ENCODE measurements at places on chromosomes 6 and 20. TPM values are rescaled to one million over a fixed set of nuclear protein-coding genes. Genes with fewer than 3 reads are reported as not detected.
A peak's percentile ranks its signal among the peaks of the same experiment; 100 is the strongest.

DNA sequence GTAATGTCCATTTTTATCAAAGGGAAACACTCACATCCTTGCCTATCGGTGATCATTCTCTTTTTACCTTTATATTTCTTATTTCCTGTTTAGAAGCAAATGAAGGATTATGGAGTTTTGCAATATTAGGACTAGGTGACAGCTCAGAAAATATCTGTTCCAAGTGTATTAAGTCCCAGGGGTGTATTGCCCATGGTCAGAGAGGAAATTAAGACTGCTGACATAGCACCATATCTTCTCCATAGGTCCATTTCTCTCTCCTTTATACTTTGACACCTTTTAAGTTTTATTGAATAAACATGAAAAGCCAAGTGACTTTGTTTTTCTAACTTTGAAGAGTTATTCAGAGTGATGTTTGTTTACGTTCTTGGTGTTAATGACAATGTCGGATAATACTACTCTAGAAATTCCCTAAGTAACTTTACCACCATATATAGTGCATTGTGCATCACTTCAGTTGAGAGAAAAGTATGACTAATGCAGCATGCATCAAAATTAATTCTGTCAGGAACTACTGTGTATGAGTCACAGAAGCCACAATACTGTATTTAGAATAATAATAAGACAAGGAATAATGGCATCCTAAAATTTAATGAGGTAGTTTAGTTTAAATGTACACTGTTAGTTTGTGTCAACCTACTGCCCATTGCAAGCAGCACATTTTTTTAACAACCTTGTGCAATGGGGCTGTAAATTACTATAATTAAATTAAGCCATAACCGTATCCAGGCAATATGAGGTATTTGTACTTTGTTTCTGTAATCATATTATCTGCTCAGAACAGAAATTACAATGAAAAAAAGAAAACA, 474.4 kb upstream of the RNF217 start:
- no peak for DNase-seq
- no peaks in the 10 kb centered on the region for H3K27me3 ChIP-seq
- no peaks in the 10 kb centered on the region for H3K4me1 ChIP-seq
- H3K27ac ChIP-seq: no peak overlapping the region
- no peak overlapping the region for H3K4me3 ChIP-seq

- H3K27me3 ChIP-seq: no peaks in the 10 kb centered on the region
- DNase-seq: no peak
- H3K4me3 ChIP-seq: no peak overlapping the region
- H3K36me3 ChIP-seq: no peaks in the 10 kb centered on the region
Observed at GRCh38 chr6:134123666-134124208, 71.3 kb upstream of the SLC2A12 start.

SLC17A1 gene
- total RNA-seq: 0.52 TPM

- H3K4me1 ChIP-seq: no peaks in the 10 kb centered on the region
- DNase-seq: no peak
- H3K4me3 ChIP-seq: no peak overlapping the region
- no peaks in the 10 kb centered on the region for H3K36me3 ChIP-seq
- no peaks in the 10 kb centered on the region for H3K27me3 ChIP-seq
- no peak overlapping the region for H3K27ac ChIP-seq
Observed at GRCh38 chr6:116512111-116512559, 696 bp downstream of the CALHM5 start.

DNA sequence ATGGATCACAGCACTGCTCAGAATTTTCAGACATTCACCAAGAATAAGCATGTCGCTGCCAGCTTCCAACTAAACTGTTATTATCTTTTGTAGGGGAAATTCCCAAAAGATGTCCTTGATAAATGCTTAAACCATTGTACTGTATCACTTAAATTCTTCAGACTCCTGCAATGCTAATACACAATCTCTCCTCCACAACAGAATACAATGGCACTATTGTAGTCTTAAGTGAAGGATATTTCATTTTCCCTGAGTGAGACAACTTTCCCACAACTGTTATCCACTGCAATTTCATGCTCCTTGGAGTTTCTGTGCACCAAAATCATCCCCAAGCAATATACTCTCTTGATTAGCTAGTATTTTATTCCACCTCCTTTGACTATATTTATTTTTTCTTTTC, 189.7 kb downstream of the COL9A1 start:
- H3K27ac ChIP-seq: peak overlapping the region; percentile 27
- no peak for DNase-seq
- H3K36me3 ChIP-seq: peaks cover 5% of the 10 kb centered on the region
- H3K27me3 ChIP-seq: peaks cover 64% of the 10 kb centered on the region
- H3K4me1 ChIP-seq: peaks cover under 1% of the 10 kb centered on the region

DNA sequence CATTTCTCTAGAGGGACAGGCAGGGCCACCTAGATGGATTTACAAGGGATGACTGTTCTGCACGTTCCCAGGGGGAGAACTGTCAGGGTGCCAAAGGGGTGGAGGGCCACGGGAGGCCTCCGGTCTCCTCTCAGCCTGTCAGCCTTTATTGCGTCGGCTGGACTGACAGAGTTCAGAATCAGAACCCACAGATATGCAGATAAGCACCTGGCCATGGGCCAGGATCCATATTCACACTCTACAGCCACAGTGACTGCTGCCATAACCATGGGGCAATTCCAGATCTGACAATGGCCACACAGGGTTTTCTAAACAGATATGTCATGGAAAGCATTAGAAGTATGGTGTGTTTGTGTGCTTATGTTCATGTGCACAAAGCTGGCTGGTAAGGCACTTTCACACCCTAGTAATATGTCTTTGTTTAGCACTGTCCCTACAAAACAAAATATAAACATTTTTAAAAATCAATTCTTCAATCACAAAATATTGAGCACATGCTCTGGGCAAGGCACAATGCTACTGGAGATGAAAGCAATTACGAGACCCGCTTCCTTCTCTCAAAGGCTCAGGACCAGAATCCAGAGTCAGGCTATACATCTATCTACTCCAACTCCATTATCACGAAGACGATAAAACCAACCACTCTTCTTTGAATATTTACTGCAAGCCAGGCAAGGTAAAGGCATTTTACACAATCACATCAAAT, 29.1 kb downstream of the TRAM2 start:
- H3K36me3 ChIP-seq: peaks cover 8% of the 10 kb centered on the region
- DNase-seq: no peak
- no peaks in the 10 kb centered on the region for H3K27me3 ChIP-seq
- peaks cover 46% of the 10 kb centered on the region for H3K4me1 ChIP-seq

GRCh38 chr6:161422710-161423680, 149.1 kb upstream of the AGPAT4 start:
- peaks cover 13% of the 10 kb centered on the region for H3K27me3 ChIP-seq
- H3K27ac ChIP-seq: no peak overlapping the region
- DNase-seq: no peak
- H3K36me3 ChIP-seq: peaks cover 2% of the 10 kb centered on the region

GRCh38 chr6:99501762-99502161, 13.5 kb downstream of the USP45 start:
- DNase-seq: no peak
- no peak overlapping the region for H3K4me3 ChIP-seq
- peaks cover 14% of the 10 kb centered on the region for H3K36me3 ChIP-seq
- H3K27ac ChIP-seq: no peak overlapping the region
- H3K4me1 ChIP-seq: peaks cover 15% of the 10 kb centered on the region
- H3K27me3 ChIP-seq: no peaks in the 10 kb centered on the region

GRCh38 chr6:168533414-168533813, 92.4 kb downstream of the SMOC2 start:
- H3K27me3 ChIP-seq: peaks cover 22% of the 10 kb centered on the region
- no peak for DNase-seq
- no peak overlapping the region for H3K4me3 ChIP-seq
- no peak overlapping the region for H3K27ac ChIP-seq

EYA4 gene
- total RNA-seq: not detected

DNA sequence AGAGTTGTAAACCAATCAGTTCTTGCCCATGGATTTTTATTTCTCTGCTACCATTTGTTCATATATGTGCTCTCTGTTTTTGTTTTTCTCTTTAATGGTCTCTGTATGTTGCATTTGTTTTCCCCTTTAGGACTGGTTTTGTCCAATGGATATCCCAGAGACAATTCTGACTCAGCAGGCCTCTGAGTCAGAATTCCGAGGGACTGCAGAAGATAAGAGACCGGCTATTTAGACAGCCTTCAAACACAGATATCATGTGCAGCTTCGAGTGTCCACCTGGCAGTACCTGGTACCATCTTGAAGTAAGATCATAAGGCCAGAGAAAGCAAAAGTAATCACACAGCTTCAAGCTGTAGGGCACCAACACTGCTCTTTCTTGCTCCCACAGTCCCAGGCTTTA, 125.5 kb downstream of the ELOVL4 start:
- DNase-seq: no peak
- H3K4me1 ChIP-seq: no peaks in the 10 kb centered on the region
- H3K27ac ChIP-seq: no peak overlapping the region
- H3K4me3 ChIP-seq: no peak overlapping the region

RIN2 gene
- 1.0 TPM for total RNA-seq

- peaks cover 10% of the 10 kb centered on the region for H3K36me3 ChIP-seq
- peaks cover 7% of the 10 kb centered on the region for H3K4me1 ChIP-seq
- H3K27me3 ChIP-seq: peaks cover 48% of the 10 kb centered on the region
- no peak overlapping the region for H3K4me3 ChIP-seq
Observed at GRCh38 chr20:17909869-17910321, 58.7 kb downstream of the SNX5 start.

DNA sequence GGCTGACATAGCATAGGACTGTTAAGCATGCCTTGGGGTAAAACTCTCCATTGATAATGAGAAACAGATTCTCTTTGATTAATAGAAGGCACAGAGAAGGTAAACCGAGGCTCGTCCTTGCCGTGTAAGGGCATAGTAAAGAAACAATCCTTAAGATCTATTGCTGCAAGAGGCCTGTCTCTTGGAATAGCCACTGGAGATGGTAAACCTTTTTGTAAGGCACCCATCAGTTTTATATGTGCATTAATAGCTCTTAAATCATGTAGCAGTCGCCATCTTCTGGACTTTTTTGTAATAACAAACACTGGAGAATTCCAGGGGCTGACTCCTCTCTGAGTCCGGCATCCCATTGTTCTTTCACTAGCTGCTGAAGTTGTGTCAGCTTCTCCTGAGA, 8.4 kb upstream of the ABHD12 start:
- no peak overlapping the region for H3K27ac ChIP-seq
- DNase-seq: no peak
- no peaks in the 10 kb centered on the region for H3K4me1 ChIP-seq
- H3K4me3 ChIP-seq: no peak overlapping the region
- peaks cover 2% of the 10 kb centered on the region for H3K36me3 ChIP-seq
- H3K27me3 ChIP-seq: peaks cover 12% of the 10 kb centered on the region

DNA sequence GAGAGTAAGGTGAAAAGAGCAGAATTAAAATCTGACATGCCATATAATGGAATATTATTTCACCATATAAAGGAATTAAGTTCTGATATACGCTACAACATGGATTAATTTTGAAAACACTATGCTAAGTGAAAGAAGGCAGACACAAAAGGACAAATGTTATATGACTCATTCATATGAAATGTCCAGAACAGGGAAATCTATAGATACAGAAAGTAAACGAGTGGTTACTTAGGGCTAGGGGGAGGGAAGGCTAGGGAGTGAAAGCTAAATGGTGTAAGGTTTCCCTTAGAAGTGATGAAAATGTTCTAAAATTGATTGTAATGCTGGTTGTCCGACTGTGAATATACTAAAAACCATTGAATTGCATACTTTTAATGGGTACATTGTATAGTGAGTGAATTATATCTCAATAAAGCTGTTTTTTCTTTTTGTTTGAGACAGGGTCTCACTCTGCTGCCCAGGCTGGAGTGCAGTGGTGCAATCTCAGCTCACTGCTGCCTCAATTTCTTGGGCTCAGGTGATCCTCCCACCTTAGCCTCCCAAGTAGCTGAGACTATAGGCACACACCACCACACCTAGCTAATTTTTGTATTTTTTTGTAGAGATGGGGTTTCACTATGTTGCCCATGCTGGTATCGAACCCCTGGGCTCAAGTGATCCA, 8.2 kb downstream of the PRPH2 start:
- DNase-seq: no peak
- no peak overlapping the region for H3K4me3 ChIP-seq
- H3K36me3 ChIP-seq: no peaks in the 10 kb centered on the region

GRCh38 chr6:4970739-4971395, 33.0 kb downstream of the RPP40 start:
- H3K36me3 ChIP-seq: no peaks in the 10 kb centered on the region
- H3K4me3 ChIP-seq: no peak overlapping the region
- DNase-seq: no peak
- no peak overlapping the region for H3K27ac ChIP-seq

GABRR1 gene
- not detected for total RNA-seq

DNA sequence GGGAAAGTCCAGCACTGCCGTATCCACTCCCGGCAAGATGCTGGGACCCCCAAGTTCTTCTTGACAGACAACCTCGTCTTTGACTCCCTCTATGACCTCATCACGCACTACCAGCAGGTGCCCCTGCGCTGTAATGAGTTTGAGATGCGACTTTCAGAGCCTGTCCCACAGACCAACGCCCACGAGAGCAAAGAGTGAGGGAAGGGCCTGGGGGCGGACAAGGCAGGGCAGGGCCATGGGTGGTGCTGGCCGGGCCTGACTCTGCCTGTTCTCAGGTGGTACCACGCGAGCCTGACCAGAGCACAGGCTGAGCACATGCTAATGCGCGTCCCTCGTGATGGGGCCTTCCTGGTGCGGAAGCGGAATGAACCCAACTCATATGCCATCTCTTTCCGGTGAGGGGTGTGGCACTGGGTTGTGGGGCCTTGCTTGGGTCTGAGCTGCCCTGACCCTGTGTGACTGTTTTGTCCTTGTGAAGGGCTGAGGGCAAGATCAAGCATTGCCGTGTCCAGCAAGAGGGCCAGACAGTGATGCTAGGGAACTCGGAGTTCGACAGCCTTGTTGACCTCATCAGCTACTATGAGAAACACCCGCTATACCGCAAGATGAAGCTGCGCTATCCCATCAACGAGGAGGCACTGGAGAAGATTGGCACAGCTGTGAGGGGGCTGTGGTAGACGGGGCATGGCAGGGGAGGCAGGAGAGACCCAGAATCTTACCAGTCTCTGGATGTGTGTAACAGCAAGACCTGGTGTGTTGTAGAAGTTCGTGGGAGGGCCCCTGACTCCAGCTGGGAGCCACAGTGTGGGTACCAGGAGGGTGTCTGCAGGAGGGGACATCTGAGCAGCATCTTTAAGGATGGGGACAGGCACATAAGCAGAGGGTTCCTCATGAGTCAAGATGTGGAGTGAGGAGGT, 29.1 kb downstream of the PLCG1 start:
- H3K4me3 ChIP-seq: no peak overlapping the region
- H3K4me1 ChIP-seq: peaks cover 39% of the 10 kb centered on the region
- peaks cover 12% of the 10 kb centered on the region for H3K36me3 ChIP-seq
- H3K27me3 ChIP-seq: no peaks in the 10 kb centered on the region
- peak overlapping the region; percentile 87 for H3K27ac ChIP-seq

DNA sequence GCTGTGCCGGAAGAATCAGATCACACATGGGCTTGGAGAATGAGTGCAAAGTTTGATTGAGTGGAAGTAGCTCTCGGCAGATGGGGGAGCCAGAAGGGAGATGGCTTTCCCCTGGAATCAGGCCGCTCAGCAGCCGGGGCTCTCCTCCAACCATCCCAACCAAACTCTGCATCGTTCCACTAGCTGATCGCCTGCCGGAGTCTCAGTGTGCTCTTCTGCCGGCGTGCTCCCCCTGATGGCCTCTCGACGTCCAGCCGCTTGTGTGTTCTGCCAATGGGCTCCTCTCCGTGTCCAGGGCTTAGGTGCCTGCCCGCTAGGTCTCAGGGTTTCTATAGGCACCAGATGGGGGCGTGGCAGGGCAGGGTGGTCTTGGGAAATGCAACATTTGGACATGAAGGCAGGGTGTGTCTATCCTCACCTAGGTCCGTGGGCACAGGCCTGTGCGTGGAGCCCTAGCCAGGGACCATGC, 4.9 kb upstream of the BIRC7 start:
- no peak overlapping the region for H3K4me3 ChIP-seq
- no peak for DNase-seq
- peaks cover 48% of the 10 kb centered on the region for H3K27me3 ChIP-seq
- H3K36me3 ChIP-seq: no peaks in the 10 kb centered on the region
- H3K4me1 ChIP-seq: no peaks in the 10 kb centered on the region

All from T-helper 17 cell (primary cell).